ENCODE measurements at places on chromosomes 7 and 10.

DNA sequence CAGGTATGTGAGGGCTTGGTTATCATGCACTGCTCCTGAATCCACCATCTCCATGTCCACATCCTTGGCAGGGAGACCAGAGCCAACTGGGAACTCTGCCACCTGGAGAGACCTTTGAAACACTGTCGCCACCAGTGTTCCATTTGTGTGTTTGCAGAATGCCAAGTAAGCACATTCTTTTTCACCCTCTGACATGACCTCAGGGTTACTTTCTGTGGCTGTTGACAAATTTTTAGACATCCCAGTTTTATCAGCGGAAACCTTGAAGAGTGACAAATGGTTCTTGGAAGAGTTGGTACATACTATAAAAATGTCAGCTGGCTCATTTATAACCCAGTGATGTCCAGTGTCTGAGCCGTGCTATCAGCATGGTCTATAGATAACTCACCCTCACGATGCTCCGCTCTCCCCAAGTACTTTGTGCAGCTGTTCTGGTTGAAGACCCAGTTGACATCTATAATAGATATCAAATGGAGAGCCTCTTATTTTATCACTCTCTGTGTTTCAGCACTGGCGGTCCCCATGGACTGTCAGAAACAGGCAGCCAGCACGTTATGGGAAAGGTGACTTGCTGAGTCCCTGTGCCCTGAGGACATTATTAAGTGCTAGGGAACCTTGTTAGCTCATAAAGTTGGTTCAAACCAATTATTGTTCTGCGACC lies 563.1 kb upstream of the GALNT17 start:
- no peak for DNase-seq

GRCh38 chr10:59434463-59435321 lies 72.3 kb upstream of the FAM13C start:
- DNase-seq: no peak

- DNase-seq: no peak
These were observed 30.4 kb upstream of the ADD3 start for GRCh38 chr10:109977382-109977806.

GRCh38 chr10:69069090-69070042 lies 18.5 kb upstream of the SRGN start:
- DNase-seq: no peak

GRCh38 chr10:67385089-67385488 lies 310.9 kb downstream of the CTNNA3 start:
- no peak for DNase-seq

GRCh38 chr7:158957510-158957906 lies 101.2 kb downstream of the DYNC2I1 start:
- no peak for DNase-seq

DNA sequence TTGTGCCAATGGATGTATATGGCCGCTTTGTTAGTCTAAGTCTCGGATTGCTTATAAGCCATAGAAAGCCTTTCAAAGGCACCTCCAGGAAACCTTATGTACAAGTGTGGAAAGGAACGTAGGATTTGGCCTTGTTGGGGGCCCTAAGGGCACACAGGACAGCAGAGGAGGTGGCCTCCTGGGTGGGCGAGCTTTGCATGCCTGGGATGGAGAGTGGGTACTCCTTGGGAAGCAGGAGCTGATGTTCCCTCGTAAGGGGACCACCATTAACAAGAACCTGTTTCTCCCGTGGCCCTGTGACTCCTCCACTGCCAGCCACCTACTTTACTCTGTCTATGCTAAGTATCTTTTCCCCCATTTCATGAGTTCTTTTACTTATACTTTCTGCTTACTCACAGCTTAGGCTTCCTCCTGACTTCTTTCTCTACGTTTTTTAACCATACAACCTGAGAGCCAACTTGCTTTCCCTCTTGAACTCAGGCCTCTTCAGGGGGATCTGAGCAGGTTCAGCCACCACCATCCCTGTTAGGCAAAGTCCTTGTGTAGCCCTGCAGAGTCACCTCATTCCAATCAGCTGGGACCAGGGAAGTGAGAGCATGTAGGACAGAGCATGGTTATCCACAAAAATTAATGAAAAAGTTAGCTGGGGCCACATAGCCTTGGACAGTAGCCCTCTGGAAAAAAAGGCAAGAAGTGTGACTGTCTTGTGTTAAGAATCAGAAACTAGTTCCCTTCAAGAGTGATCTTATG lies 118.9 kb downstream of the NEBL start:
- DNase-seq: no peak

- no peak for DNase-seq
These were observed 15.0 kb upstream of the COL28A1 start for GRCh38 chr7:7550663-7551062.
